ENCODE measurements at places on chromosomes 3 and 15.
A peak's percentile ranks its signal among the peaks of the same experiment; 100 is the strongest.

- DNase-seq = peak; percentile 45
These were observed 44.3 kb upstream of the UBE2E1 start for GRCh38 chr3:23761440-23761896.

GRCh38 chr15:77507911-77508310, 87.2 kb downstream of the HMG20A start:
- no peak for DNase-seq

DNA sequence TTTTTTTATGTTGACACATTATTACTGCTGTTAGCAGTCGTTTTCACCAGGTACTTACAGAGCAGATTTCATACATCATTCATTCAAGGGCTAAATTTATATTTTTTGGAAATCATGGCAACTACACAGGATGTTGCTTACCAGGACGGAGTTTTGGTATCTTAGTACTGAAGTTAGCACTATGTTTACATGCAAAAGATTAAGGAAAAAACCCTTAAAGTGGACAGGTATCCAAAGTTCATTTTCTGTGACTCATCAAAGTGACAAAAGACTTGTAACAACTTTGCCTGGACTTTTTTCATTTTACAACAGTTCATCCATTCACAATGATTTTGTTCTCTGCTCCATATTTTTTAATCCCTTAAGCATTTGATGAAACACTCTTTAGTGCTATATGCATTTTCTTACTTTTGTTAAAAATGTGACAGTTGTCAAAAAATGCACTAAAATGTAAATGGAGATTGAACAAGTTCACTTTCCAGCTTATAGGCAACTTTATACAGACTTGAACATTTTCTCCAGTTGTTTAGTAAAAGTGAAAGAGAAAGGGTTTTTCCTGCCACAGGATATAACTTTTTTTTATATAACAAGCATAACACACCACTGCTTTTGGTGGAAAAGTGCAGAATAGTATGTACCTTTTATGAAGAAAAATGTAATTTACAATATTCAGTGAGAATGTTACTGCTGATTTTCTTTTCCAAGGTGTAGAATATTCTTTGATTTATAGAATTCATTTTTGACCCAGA, 104.1 kb downstream of the STT3B start:
- no peak for DNase-seq

DNA sequence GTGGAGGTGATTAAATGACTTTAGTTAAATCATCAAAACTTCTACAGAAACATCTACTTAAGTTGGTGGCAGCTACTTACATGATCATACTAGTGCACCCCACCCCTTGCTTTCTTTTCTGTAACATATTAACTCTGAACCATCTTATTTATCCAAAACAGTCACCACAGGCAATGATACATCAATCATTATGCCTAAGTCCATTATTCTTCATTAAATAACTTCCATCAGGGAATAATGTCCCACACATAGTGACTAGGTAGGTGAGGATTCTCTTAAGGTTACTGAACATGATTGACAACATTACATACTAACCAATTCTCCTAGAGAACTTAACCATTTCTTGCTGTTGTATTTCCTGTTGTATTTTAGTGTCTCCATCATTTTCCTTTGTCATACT, 210.2 kb downstream of the NR1D2 start:
- DNase-seq = no peak

DNA sequence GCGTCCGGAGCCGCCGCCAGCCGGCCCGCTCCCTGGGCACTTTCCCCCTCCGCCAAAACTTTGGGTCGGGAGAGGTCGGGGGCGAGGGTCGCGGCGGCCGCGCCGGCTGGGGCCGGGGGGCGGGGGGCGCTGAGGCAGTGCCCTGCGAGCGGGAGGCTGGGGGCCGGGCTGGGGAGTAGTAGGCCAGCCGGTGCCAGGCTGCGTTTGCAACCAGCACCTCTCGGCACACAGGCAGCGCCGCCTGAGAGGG, 452 bp downstream of the BBX start:
- DNase-seq = no peak

DNA sequence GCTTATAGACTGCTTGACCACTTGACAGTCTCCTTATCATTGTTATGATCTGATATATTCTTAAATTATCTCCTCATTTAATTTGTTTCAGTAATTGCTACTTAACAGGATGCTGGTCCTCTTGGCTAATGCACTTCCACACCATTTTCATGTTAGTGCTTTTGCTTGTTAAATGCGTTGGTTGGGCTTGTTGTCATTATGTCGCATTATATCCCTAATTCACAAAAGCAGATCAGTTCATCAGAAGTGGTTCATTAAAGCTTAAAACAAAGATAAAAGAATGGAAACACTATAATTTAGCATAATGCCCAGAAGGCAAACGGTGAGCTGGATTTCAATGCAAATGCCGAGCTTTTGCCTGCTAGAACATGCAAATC, 17.1 kb upstream of the EHHADH start:
- DNase-seq = no peak

DNA sequence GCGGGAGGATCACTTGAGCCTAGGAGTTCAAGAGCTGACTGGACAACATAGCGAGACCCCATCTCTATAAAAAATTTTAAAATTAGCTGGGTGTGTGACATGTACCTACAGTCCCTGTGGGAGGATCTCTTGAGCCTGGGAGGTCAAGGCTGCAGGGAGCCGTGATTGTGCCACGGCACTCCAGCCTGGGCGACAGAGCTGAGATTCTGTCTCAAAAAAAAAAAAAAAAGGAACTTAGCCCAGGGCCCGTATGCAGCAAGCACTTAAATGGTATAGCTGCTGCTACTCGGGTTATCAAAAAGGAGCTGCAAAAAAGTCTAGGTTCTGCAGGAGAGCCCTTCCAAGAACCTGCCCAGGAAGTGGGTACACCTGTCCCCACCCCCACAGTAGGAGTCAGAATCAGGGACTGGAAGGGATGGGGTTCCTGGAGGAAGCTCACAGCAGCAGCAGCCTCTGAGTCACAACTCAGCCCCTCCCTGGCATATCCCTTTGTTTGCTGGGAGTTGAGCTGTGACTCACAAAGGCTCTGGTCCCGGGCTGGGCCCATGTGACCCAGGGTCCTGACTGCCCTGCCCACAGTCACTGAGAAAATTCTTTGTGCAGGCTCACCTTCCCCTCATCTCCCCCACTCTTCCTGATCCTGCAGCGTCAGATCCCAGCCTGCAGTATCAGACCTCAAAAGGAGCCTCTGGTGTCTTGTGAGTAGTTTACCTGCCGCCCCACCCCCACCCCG, at the start of gene SPATA12:
Gene SPATA12, plus strand, starts transcription at position 576 of the 733 bp plus-strand sequence. CDS start 13,031 bp downstream, outside the sequence.
- peak; percentile 89 for DNase-seq

- peak; percentile 54 for DNase-seq
These were observed 18.3 kb downstream of the CALML4 start for GRCh38 chr15:68186671-68187397.

DNA sequence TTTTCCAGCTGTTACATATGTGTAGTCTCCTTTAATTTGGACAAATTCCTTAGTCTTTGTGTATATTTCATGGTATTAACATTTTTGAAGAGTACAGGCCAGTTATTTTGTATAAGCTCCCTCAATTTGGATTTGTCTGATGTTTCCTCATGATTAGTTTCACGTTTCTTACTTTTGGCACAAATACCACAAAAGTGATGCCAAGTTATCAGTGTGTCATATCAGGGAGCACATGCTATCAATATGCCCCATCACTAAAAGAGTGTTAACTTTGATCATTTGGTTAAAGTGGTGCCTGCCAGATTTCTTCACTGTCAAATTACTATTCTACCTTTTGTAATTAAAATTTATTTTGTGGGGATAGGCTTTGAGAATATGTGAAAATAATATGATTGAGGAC, 14.6 kb downstream of the PCNP start:
- DNase-seq = no peak

GRCh38 chr15:57330619-57331340, 45.5 kb upstream of the CGNL1 start:
- peak; percentile 61 for DNase-seq

DNA sequence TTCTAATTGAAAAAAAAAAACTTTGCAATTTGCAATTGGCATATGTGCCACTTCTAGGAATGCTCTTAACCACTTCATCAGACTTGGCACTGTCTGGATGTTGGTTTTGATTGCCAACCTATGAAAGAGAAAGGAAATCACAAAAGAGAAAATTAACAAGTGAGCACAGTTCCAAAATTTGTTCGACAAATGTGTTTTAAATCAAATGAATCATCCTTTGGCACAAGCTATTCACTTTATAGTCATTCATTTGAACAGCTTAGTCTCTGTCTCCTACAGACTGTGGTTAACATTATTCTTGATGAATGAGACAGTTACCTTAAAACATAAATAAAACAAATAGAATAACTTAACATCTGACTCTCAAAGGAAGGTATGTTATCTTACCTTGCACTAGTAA, 265.0 kb downstream of the EPHA3 start:
- no peak for DNase-seq

GRCh38 chr3:120424976-120425570, 25.7 kb downstream of the FSTL1 start:
- DNase-seq = no peak

GRCh38 chr3:11558002-11558401, 85.7 kb downstream of the VGLL4 start:
- peak; percentile 90 for DNase-seq

DNA sequence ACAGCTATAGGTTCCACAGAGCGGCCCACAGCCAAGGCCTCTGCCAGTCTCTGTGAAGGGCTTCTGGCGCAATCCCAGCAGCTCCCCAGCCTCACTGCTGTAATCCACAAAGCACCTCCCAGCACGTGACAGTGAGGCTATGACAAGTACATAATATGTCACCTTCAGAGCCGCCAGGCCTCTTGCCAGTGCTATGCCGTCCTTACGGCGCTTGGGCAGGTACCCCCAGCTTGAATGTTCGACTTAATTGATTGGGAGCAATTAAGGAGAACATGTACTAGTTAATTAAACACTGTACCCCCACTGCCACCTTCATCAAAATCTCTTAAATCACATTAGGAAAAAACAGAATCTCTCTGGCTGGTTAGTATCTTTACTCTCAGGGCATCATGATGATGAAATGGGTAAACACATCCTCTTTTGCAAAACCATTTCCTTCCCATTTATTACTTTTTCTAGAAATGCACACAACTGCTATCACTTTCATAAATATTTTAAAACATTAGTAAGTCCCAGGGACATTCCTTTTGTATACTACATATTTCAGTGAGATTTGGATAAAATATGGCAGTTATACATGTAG, 169.9 kb downstream of the XXYLT1 start:
- DNase-seq = no peak

DNA sequence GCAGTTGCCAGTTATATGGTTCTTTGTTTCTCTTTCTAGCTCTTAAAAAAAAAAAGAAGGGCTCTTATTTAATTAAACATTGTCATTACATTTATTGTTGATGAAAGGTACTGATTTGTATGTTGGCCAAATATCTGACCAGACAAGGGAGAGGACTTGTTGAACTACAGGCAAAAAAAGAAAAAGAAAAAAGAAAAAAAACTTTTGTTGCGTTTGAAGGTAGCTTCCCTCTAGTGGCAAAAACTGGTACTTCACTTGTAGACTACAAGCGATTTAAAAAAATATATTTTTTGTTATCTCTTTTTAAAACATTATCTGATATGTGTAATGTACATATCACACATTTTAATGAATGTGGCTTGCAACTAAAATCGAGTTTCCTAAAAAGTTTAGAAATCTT, 280.6 kb downstream of the ROBO2 start:
- DNase-seq = peak; percentile 6

- no peak for DNase-seq
These were observed 33.9 kb downstream of the RPN1 start for GRCh38 chr3:128616516-128617269.

GRCh38 chr3:69712933-69713332, 26.3 kb upstream of the MITF start:
- DNase-seq = no peak

- no peak for DNase-seq
These were observed 105.7 kb downstream of the LRRK1 start for GRCh38 chr15:101024706-101025500.

DNA sequence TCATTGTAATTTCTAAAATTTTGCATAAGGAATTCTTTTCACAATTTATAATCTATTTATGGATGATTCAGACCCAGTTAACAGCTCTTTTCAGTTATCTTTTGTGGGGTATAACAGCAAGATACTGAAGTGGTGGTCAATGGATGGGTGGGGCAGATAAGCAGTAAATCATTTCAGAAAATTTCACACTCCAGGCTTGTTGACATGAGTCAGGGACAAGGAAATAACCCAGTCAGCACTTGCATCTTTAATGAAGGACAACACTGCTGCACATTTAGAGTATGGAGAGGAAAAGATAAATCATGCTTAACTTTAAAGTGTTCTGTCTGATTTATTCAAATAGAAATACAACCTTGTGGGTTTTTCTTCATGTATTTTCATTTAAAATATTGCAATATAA, 181.6 kb downstream of the ROBO1 start:
- no peak for DNase-seq

GRCh38 chr15:68228143-68228970, 1.2 kb downstream of the CLN6 start:
- no peak for DNase-seq

DNA sequence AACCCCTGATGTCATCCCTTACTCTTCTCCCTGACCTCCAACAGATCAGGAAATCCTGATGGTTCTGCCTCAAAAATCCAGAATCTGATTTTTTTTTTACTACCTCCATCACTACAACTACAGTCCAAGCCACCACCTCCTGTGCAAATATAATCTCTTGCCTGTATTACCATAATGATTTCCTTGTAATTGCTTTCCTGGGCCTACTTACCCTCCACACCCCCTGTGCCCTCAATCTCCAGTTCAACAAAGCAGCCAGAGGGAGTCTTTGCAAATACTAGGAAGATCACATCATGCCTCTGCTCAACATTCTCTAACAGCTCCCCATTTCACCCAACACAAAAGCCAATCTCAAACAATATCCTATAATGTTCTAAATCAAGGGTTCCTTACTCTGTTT, 159.9 kb downstream of the FMN1 start:
- no peak for DNase-seq

GRCh38 chr3:144687862-144688261, 716.2 kb downstream of the DIPK2A start:
- DNase-seq = no peak

DNA sequence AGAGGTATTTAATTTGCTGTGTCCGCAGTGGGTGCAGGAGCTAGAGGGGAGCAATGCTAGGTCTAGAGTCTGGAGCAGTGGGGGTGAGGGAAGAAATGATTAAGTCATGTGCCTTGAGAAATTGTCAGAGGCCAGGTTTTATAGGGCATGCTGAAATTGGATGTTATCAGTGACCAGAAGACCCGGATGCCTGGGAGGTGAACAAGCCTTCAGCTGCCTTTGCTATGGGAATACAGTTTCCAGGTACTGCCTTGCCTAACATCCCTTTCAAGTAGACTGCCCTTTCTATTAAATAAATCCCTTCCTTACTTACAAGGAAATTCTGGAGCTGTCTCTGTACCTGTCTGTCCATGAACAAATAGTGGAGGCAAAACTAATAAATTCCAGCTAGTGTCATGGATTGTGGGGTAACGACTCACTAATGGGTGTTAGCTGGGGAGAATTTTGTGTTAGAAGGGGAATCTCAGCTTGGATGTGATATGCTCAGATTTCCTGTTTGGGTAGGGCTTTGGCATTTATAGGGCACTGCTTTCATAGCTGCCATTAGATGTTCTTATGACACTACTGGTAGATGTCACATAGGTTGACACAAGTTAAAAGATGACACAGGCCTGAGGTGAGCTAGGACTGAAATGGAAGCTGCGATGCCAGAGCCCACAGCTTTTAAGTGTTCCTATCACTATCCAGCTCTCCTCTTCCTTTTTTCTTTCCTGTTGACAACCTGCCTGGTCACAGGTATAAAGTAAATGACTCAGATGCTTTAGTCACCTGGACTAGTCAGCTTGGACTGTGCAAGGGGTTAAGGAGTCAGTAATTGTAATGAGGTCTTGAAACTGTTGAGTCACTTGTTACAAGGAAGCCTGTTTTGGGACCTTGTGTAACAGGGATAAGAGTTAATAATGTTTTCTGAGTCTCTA, 21.3 kb downstream of the CHD2 start:
- DNase-seq = no peak

- no peak for DNase-seq
These were observed 27.6 kb downstream of the C3orf33 start for GRCh38 chr3:155778462-155778861.
